Activated CD8-positive, alpha-beta T cell treated with anti-CD3 and anti-CD28 coated beads for 36 hours (primary cell): ENCODE measurements at places on chromosomes 3 and 15.

GRCh38 chr3:132145833-132146232 lies 111.0 kb upstream of the CPNE4 start:
- no peak for DNase-seq

DNA sequence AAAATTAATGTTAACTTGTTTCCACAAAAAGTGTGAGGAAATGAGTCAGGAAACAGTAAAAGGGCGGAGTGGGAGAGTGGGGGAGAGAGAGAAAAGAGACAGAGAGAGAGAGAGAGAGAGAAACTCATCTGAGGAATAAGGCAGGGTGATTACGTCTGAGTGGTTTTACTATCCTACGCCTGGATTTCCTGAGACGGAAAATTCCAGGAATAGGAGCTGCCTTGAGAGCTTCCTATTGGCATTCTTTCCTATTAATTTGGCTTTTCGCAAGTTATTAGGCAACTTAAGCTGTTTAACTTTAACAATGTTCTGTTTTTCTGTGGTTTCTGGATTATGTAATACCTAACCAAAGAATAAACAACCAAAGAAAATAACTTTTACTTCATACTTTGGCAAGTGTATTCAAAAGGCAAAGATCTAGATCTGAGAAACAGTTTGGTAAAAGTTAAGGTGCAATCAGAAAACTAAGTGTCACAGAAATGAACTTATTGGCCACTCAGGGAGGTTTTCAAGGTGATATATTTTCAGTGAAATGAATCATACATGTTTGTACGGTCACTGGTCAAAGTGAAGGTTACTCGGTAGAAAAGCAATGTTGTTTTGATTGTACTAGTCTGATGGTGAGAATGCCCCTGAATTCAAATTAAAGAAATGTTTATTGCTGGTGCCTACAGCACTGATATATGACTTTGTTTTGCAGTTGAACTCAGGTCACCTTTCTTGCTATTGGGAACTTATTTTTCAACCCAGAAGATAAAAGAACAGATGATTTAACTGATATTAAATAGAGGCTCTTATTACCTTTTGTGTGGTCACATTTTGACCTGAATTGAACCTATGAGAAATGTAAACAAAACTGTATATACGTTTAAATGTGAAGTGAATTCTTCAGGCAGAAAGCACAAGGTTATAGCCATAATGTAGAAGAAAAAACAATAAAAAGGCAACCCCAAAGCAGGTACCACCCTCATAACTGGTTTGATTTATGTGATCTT lies 39.9 kb upstream of the TNFSF10 start:
- DNase-seq = peak; percentile 63

DNA sequence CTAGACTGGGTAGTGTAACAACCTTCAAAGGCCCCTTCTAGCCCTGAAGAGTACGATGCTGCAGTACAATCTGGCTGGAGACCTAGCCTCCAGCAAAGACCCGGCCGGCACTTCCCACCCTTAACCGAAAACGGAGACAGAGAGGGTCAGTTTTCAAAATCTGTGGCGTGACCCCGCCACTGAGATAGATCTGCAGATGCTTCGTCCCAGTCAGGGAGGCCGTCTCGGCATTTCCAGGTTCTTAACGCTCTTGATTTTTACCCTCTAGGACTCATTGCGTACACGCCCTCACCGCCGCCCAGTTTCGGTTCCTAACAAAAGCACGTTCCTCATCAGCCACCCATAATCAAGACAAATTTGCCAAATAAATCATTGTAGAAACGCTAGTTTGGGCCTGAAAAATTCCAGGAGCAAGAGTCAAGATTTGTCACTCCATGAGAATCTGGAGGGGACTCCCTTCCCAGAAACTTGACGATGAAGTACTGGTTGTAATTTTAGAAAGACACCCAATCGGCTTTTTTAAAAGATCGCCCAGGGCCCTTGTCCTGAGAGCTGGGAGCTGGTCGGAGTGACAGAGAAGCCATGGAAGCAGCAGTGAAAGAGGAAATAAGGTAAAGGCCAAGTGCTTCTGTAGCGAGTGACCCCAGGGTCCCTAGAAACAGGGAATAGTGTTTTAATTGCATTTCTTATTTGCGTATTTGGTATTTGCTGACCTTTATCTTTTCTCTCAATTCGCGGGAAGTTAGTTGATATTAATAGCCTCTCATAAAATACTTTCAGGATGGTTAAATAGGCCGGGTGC lies 868 bp upstream of the TMEM87A start:
- peak; percentile 84 for DNase-seq

GRCh38 chr3:193803288-193803687 lies 210.3 kb downstream of the OPA1 start:
- DNase-seq = no peak

DNA sequence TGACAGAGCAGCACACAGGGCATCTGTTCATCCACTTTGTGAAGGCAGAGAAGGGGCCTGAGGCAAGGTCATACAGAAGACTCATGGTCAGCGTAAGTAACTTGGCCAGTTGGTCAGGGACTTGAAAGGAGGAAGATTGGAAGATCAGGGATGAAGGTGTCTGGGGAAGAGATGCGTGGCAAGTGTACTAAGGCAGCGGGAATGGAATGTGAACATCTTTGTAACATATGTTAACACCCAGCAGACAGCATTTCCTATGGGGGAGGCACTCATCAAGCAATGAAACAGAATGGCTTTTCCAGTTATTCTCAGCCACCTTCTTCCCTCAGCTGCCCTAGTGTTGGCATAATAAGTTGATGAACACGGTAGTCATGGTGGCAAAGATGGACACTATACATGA lies 7.8 kb upstream of the RFC4 start:
- no peak for DNase-seq

DNA sequence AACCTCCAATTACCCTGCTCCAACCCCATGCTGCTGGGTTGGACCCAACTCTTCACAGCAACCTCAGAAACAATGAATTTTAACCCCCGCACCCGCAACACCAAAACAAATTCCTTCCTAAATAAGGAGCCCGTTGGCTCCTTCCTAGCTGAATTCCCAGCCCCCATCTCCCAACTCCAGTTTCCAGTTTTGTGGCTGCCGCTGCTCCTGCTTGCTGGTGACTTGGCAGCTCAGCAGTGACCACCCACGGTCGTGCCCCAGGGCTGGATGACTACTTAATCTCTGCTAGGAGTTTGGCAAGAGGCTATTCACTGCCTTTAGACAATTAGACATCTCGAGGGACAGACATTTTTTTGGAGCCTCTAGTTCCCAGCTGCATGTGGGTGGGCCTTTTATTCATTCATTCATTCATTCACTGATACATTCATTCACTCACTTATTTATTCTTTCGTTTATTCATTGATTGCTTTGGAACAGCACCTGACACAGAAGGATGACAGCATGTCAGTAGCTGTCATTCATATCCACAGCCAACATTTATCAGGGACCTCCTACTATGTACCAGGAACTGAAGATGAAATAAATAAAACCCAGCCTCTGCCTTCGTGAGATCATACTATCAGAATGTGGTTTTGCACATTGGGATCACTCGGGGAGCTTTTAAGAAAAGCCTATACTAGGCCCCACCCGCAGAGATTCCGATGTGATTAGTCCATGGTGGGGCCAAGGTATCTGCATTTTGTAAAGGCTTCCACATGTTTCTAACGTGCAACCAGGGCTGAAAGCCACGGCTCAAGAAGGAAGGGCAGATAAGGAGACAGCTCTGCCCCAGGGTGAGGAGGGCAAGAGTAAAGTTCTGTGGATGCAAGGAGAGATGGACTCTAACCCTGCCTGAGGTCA lies 256.5 kb downstream of the SHQ1 start:
- DNase-seq = no peak

- DNase-seq = no peak
These were observed 152.9 kb downstream of the CADPS start for GRCh38 chr3:62722344-62722743.

DNA sequence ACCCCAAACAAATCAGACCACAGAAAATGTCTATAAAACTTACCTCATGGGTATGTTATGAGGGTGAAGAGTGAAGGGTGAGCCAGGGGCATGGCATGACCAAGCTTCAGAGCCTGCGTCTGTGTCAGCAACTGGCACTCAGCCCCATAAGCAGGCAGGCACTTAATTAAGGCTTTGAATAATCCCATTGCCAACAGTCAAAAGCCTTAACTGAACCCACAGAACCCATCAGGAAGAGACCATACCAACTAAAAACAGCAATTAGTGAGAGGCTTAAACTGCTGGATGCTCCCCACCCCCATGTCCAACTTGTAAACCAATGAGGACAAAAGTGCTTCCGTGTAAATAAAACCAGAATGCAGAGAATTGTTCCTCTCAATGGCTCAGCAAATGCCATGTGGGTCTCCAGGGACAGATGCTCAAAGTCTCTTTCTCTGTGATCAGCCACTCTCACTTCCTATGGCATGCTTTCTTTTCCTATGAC lies 126.0 kb downstream of the MYLK start:
- no peak for DNase-seq

GRCh38 chr3:18778598-18778997 lies 353.5 kb upstream of the SATB1 start:
- DNase-seq = no peak

- DNase-seq = no peak
These were observed 136.7 kb downstream of the PLOD2 start for GRCh38 chr3:146024260-146024659.

- no peak for DNase-seq
These were observed 87.1 kb downstream of the RARB start for GRCh38 chr3:25515171-25515570.

GRCh38 chr3:101384426-101384825 lies 64.1 kb upstream of the IMPG2 start:
- DNase-seq = no peak

DNA sequence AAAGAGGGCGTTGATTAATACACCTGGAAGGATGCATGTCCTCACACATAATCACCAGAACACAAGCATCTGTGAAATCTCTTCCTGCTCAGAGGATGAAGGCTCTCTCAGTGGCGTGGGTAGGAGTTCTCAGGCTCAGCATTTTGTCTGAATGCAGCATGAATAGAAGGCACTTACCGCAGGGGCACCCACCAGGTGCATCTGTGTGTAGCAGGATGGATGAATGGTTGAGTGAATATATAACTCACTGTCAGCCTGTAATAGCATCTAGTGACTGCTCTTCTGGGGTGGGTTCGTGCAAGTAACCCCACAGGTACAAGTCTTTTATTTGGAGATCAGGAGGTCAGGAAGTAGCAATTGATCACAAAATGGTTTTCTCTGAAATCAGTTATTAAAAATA lies 143.0 kb downstream of the SQOR start:
- no peak for DNase-seq

DNA sequence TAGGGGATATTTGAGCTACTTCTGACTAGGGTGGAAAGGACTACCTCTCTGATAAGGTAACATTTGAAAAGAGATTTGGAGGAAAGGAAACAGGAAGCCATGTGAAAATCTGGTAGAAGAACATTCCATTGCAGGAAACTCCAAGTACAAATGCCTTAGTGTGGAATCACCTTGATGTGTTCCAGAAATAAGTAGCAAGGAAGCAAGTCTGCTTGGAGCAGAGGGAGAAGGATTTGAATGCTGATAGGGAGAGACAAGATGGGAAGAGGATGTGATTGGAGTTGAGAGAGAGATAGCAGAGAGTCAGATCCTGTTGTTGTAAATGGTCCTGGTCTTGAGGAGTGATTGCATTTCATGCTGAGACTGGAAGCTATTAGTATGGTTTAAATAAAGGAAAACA lies 335.1 kb upstream of the DCBLD2 start:
- DNase-seq = no peak
